Large intestine (tissue), 12 donors: ENCODE measurements at places on chromosomes 4 and X.

DNA sequence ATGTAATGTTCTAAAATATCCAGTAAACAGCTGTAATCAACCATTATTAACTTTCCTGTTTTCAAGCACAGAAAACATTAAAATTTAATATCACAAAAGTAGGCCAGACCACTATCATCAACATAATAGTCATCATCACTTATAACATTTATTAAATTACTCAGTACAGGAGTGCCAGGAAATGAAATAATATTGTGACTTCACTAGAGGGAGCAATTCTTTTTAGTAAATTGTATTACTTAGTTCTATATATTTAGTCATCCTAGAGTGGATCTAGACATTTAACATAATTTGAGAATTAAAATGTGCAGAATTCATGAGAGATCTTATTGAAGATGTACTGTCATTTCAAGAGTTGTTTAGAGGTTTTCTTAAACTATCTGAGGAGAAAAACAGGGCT is 33.6 kb downstream of the PITX2 start:
- H3K27me3 ChIP-seq: no peaks in the 10 kb centered on the region
- no peak overlapping the region for H3K4me3 ChIP-seq
- no peaks in the 10 kb centered on the region for H3K4me1 ChIP-seq
- H3K36me3 ChIP-seq: no peaks in the 10 kb centered on the region
- no peak for DNase-seq

DNA sequence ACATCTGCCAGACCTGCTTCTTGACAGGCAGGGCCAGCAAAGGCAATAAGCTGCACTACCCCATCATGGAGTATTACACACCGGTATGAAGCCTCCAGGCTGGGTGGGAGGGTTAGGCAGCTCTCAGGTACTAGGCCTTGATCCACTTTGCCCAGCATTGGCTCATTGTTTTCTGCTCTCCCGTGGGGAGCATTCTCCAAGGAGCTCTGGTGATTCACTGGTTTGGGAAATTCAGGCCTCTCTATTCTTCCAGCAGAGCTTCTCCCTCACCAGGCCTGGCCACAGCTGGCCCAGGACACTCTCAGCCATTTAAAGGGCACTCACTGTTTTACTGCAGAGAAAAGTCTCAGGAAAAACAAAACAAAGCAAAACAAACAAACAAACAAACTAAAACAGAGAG is 33.0 kb downstream of the DRP2 start:
- no peaks in the 10 kb centered on the region for H3K27me3 ChIP-seq
- no peaks in the 10 kb centered on the region for H3K36me3 ChIP-seq
- no peak overlapping the region for H3K27ac ChIP-seq

DNA sequence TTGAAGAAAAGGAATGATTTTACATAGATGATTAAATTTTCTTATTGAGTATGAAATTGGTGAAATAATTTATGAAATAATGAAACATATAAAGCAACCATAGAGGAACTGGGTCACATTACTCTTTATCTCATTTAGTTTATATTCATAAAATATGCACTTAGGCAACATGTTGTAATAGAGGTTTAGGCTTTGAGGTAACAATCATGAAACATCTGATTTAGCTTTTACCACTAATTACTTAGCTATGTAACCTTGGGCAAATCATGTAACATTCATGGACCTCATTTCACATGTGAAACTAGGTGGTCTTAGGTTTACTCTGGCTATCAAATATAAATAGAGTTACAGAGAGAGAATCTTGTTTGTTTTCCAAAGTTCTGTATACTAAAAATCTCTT is 54.5 kb upstream of the SMARCA5 start:
- no peak overlapping the region for H3K27ac ChIP-seq
- no peaks in the 10 kb centered on the region for H3K27me3 ChIP-seq
- H3K4me1 ChIP-seq: no peaks in the 10 kb centered on the region
- no peak overlapping the region for H3K4me3 ChIP-seq
- DNase-seq: no peak
- H3K36me3 ChIP-seq: peaks cover 40% of the 10 kb centered on the region

- peaks cover 15% of the 10 kb centered on the region for H3K4me1 ChIP-seq
- peak overlapping the region; percentile 34 for H3K4me3 ChIP-seq
- H3K27ac ChIP-seq: peak overlapping the region; percentile 97
- no peaks in the 10 kb centered on the region for H3K27me3 ChIP-seq
- no peaks in the 10 kb centered on the region for H3K36me3 ChIP-seq
- DNase-seq: peak; percentile 79
These were observed 24.9 kb upstream of the SGMS2 start for GRCh38 chr4:107799669-107800450.

DNA sequence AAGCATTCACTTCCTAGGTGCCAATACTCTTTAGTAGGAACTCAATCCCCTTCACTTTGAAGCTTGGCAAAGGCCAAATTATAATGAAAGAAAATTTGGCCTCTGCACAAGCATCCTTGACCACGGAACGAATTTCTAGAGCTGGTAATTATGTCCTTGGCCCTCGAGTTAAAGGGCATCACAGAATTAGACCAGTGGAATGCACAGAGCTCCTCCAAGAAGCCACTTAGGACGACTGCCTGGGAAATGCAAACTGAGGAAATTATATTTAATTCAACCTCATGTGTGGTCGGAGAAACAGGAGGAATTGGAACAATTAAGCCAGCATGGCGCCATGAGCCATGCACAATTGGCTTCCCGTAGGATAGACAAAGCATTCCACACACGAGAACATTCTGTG is 59.3 kb downstream of the NLGN4X start:
- H3K4me1 ChIP-seq: no peaks in the 10 kb centered on the region
- DNase-seq: no peak
- no peaks in the 10 kb centered on the region for H3K27me3 ChIP-seq
- no peak overlapping the region for H3K4me3 ChIP-seq
- no peak overlapping the region for H3K27ac ChIP-seq
- H3K36me3 ChIP-seq: no peaks in the 10 kb centered on the region

- H3K27me3 ChIP-seq: no peaks in the 10 kb centered on the region
- no peaks in the 10 kb centered on the region for H3K4me1 ChIP-seq
- H3K4me3 ChIP-seq: no peak overlapping the region
- no peaks in the 10 kb centered on the region for H3K36me3 ChIP-seq
- H3K27ac ChIP-seq: no peak overlapping the region
These were observed 141.7 kb downstream of the HHIP start for GRCh38 chr4:144787365-144788258.

- H3K27ac ChIP-seq: no peak overlapping the region
- no peak overlapping the region for H3K4me3 ChIP-seq
- DNase-seq: no peak
- H3K27me3 ChIP-seq: no peaks in the 10 kb centered on the region
These were observed 18.2 kb downstream of the GLRA3 start for GRCh38 chr4:174810834-174811233.

DNA sequence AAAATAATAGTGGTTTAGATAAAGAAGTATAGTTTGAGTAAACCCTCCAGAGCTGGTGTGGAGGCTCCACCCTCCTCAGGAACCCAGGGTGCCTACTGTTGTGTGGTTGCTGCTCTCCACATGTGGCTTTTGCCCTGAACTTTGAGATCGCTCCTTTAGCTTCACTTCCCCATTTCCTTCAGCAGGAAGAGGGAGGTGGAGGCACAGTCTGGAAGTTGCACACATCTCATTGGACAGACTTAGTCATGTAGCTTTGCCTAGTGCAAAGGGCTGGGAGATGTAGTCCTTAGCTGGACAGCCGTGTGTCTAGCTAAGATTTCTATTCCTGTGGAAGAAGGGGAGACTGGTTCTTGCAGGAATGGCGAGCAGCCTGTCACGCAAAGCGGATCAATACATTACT is 37.9 kb downstream of the RGS12 start:
- H3K4me3 ChIP-seq: no peak overlapping the region
- DNase-seq: no peak
- no peak overlapping the region for H3K27ac ChIP-seq
- no peaks in the 10 kb centered on the region for H3K36me3 ChIP-seq
- no peaks in the 10 kb centered on the region for H3K27me3 ChIP-seq

DNA sequence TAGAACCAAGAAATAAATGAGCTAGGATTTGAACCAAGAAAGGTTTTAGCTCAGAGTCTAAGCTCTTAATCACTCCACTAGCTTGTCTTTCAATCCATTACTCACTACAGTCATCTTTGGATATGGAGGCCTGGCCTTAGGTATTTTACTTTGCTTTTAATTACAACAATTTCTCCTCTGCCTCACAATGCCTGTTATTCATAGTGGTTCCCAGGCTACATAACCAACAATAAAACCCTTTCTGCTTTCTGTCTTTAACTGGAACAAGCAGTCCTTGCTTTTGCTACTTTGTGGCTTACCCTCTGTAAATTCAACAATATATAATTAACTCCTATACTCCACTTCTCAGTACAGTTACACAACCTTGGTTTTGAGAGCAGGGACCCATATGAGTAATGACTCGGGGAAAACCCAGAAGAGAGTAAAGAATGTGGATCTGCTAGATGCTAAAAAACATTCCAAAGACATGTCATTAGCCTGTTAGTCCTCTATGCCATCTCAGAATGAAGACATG is 94.7 kb upstream of the NAP1L5 start:
- H3K36me3 ChIP-seq: peaks cover 26% of the 10 kb centered on the region
- DNase-seq: no peak
- no peak overlapping the region for H3K4me3 ChIP-seq
- H3K27me3 ChIP-seq: no peaks in the 10 kb centered on the region
- no peak overlapping the region for H3K27ac ChIP-seq

DNA sequence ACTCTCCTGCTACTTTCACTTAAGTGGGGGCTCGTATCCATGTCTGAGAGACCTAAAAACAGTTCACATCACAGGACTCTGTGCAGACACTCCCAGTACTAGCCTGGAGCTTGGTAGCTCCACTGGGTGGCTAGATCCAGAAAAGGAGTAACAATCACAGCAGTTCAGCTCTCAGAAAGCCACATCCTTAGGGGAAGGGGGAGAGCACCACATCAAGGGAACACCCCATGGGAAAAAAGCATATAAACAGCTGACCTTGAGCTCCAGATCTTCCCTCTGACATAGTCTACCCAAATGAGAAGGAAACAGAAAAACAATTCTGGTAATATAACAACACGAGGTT is 175.8 kb downstream of the FAM13A start:
- H3K36me3 ChIP-seq: no peaks in the 10 kb centered on the region
- DNase-seq: no peak
- H3K4me1 ChIP-seq: peaks cover 16% of the 10 kb centered on the region

DNA sequence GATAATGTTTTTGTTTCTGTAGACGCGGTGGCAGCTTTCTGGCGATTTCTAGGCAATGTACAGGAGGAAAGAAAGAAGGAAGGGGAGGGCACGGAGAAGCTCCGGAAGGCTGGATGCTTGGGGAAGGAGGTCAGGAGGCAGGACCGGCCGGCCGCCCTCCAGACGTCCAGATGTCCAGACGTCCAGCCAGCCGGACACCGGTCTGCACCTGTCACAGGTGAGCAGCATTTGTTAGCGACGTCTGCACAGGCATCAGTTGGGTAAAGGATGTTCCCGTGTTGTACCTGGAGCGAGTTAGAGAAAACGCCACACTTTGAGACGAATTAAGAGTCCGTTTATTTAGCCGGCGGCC is 90.0 kb upstream of the PPP2R3B start:
- no peak overlapping the region for H3K4me3 ChIP-seq
- H3K27ac ChIP-seq: no peak overlapping the region
- no peaks in the 10 kb centered on the region for H3K27me3 ChIP-seq
- H3K4me1 ChIP-seq: no peaks in the 10 kb centered on the region

DNA sequence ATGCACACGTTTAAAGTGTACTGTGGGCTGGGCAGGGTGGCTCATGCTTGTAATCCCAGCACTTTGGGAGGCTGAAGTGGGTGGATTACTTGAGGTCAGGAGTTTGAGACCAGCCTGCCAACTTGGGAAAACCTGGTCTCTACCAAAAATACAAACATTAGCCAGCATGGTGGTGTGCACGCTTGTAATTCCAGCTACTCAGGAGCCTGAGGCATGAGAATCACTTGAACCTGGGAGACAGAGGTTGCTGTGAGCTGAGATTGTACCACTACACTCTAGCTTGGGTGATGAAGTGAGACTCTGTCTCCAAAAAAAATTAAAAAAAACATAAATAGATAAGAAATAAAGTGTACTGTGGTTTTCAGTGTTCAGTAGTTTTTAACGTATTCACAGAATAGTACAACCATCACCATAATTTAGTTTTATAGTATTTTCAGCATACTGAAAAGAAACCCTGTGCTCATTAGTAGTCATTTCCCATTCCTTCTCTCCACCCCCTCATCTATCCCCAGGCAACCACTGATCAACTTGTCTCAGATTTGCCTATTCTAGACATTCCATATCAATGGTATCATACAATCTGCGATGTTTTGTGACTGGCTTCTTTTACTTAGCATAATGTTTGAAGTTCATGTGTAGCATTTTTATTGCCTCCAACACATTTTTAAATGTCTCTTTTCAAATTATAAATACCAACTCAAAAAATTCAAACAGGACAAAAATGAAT is 19.1 kb downstream of the SLAIN2 start:
- H3K4me3 ChIP-seq: no peak overlapping the region
- H3K4me1 ChIP-seq: no peaks in the 10 kb centered on the region
- H3K36me3 ChIP-seq: no peaks in the 10 kb centered on the region
- no peaks in the 10 kb centered on the region for H3K27me3 ChIP-seq
- DNase-seq: no peak

GRCh38 chrX:1218286-1218685 is 5.8 kb upstream of the CRLF2 start:
- no peaks in the 10 kb centered on the region for H3K27me3 ChIP-seq
- no peak overlapping the region for H3K27ac ChIP-seq
- no peak overlapping the region for H3K4me3 ChIP-seq
- no peaks in the 10 kb centered on the region for H3K36me3 ChIP-seq
- DNase-seq: no peak

DNA sequence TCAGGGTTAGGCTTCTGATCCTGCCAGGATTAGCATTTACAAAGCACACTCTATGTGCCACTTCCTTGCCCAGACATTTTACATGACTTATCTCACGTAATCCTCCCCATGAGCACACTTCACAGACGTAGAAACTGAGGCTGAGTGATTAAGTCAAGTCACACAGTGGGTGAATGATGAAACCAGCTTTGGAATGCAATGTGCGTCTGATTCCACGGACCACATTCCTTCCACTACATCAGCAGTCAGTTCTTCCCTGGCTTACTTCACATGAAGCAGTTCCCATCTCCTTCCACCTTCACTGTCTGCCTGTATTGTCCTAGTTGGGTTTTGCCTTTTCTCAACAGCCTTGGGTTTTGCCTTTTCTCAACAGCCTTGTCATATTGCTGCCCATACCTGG is 134.3 kb upstream of the PPARGC1A start:
- no peaks in the 10 kb centered on the region for H3K36me3 ChIP-seq
- H3K4me3 ChIP-seq: no peak overlapping the region
- peaks cover 45% of the 10 kb centered on the region for H3K27me3 ChIP-seq
- no peak overlapping the region for H3K27ac ChIP-seq
- peak; percentile 11 for DNase-seq
- no peaks in the 10 kb centered on the region for H3K4me1 ChIP-seq

- no peaks in the 10 kb centered on the region for H3K36me3 ChIP-seq
- H3K4me1 ChIP-seq: no peaks in the 10 kb centered on the region
- H3K4me3 ChIP-seq: no peak overlapping the region
- no peaks in the 10 kb centered on the region for H3K27me3 ChIP-seq
- DNase-seq: no peak
These were observed 56.9 kb upstream of the PRPS1 start for GRCh38 chrX:107571296-107571998.
